GM19239 (cell line): ENCODE measurements at places on chromosomes 7 and 10.

DNA sequence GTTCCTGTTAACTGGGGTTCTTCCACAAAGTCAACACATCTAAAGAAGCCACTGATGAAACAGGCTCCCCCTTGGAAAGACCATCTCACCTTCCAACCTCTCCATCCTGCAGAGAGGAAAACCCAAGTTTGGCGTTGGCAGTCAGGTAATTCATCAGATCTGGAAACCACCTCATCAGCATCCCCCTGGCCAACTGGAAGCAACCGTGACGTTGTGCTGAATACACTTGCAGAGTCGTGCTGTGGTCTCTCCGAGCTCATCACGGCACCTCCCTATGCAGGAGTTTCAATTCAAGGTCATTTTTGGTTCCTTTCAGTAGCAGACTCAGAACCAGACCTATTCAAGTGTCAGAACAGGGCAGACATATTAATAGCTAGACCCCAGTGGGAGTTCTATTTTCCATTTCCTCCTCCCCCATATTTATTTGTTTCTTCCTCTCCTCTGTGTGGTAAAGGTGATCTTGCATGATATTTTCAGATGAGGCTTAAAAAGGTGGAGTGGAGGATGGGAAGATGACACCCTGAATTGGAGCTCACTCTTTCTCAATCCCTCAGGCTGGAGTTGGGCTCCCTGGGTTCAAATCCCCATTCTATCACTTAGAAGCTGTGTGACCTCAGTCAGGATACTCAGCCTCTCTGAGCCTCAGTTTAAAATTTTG, 149.1 kb upstream of the ADO start:
- peak; percentile 20 for DNase-seq

GRCh38 chr7:121833991-121834390, 39.0 kb upstream of the PTPRZ1 start:
- DNase-seq, result no peak

DNA sequence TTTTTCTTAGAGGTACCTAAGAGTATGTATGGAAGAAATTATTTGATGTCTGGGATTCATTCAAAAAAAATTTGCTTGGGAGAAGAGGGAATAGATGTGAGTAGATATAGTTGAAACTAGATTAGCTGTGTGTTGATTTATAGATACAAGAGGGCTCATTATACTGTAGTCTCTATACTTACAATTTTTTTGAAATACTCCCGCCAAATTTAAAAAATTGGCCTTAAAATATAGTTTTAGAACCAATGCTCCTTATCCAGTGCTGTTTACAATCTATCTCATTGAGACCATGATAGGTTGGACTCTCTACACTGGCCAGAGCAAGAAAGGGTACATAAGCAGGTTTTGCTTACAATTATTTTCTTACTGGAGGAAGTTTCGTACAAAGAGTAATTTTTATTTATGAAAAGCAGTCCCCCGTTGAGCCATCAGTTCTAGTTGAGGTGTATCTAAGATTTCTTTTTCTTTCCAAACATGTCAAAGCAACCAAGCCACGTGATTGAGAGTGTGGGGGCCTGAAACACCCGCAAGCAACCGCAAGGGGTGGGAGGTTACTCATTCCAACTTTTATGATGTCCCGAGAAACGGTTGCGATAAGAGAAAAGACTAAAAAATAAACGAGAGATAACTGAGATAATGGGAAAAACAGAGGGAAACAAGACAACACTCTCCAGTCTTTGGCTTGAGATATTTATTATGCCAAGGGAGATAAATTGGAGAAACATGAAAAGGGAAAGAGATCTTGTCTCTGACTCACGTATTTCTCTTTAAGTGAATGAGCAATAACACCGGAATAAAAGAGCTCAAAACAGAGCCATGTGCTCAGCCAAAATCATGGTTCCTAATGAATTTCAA, 729.2 kb downstream of the LRMDA start:
- no peak for DNase-seq

DNA sequence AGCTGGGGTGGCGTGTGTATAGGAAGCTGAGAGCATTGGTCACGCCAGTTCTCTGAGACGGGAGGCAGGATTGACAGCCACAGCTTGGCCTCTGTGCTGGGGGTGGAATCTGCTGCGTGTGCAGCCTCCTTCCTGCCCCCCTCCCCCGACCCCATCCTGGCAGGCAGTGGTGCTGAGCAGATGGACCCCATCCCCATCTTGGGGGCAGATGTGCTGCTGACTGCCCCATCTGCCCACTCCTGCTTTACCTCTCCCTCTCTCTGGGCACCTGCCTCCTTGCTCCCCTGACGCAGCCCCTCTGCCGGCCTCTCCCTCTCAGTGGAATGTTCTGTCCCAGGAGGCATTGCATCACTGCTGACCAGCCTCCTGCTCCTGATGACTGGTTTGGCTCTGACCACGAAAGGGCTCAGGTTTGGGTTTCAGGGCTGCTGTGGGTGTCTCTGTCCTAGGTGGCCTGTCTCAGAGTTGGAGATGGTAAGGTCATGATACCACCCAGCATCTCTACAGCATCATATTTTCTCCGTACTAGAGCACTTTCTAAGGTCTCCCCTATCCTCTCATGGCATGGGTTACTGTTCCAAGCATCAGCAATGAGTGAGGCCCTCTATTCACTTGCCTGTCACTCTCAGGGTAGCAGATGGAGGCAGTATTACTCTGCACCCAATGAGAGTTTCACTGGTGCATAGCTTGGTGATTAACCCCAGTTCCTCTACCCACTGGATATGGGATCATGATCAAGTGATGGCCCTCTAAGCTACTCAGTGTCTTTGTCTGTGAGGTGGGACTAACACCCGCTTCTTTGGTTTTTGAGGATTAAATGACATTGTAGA, 81.9 kb downstream of the RBM20 start:
- no peak for DNase-seq

DNA sequence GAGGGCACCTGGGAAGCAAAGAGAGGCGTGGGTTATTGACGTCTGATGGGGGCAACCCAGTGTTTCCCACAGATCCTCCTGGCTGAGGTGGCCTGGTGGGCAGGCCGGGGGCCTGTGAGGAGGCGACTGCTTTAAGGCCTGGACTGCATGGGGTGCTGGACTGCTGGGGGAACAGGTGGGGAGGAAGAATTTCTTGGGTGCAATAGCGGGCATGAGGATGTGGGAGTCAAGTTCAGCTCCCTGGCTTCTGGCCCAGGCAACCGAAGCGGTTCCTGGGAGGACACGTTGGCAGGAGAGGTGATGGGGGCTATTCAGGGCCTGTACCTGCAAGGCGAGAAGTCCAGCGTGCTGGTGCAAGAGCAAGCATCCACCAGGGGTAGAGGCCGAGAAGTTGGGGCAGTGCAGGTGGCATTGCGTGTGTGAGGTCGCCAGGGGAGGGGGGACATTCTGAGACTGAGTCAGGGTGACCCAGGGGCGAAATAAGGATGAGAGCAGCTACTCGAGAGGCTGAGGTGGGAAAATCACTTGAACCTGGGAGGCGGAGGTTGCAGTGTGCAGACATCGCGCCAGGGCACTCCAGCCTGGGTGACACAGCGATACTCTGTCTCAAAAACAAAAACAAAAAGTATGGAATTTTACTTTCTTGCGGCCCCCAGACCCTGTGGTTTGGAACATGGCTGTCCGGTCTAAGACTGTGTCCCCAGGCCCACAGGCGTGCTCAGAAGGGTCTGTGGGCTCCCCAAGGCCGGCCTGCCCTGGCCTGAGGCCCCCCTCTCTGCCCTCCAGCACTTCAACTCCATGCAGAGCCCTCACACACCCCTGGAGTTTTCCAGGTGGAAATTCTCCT, 53.6 kb upstream of the ELN start:
- DNase-seq, result no peak

GRCh38 chr7:111056371-111056770, 34.6 kb upstream of the LRRN3 start:
- DNase-seq, result no peak

- DNase-seq, result no peak
Observed at GRCh38 chr10:61342858-61343572, 110.2 kb downstream of the TMEM26 start.

GRCh38 chr10:131758062-131758938, 142.5 kb upstream of the PPP2R2D start:
- no peak for DNase-seq

- DNase-seq, result no peak
Observed at GRCh38 chr10:33938001-33938400, 603.5 kb upstream of the NRP1 start.

GRCh38 chr10:48453451-48454301, 147.2 kb downstream of the MAPK8 start:
- no peak for DNase-seq

- DNase-seq, result no peak
Observed at GRCh38 chr10:80938903-80939302, 401.2 kb downstream of the SH2D4B start.

- DNase-seq, result no peak
Observed at GRCh38 chr10:117370205-117370604, 5.0 kb downstream of the PDZD8 start.

- no peak for DNase-seq
Observed at GRCh38 chr7:142585425-142585824, 163.8 kb upstream of the PRSS1 start.

DNA sequence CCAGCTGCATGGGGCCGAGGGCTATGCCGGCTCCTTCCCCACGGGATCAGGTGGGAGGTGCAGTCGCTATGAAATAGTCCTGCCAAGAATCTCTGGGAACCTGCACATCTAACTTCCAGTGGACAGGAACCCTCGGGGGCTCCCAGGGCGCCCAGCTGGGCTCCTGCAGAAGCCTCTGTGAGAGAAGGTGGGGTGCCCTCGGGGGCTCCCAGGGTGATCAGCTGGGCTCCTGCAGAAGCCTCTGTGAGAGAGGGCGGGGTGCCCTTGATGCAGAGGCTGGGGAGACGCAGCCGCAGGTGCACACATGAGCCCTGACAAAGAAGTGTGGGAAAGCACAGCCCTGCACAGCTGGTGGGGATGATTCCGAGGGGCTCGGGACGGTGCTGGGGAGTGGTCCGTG, 5.9 kb downstream of the VENTX start:
- no peak for DNase-seq

DNA sequence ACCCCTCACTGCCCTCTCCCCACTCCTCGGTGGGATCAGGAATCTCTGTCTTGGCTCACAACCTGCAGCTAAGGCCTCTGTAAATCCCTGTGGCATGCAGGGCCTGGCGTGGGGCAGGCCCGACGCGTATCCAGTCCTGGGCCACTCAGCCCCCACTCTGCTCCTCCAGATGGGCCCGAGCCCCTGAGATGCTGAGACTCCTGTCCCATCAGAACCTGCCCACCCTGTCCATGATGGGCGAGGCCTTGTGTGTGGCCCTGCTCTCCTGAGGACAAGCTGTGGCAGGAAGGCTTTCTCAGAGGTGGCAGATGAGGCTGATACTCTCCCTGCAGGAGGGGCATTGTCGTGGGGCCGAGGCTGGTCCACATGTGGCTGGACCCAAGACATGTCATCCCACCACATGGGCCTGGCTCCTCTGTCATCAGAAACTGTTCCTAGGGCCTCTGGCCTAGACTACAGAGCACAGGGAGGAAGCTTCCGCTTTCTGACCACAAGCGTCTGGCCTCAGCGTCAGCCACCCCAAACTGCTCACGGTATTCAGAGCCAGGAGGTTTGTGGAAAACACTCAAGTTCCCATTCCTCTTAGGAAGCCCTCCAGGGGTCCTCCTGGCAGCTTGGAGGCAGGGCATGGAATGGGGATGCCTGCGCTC, 6.0 kb downstream of the ALOX5 start:
- no peak for DNase-seq
